ENCODE measurements at places on chromosomes 3 and 15.

- no peak for DNase-seq
These were observed 89.9 kb upstream of the RORA start for GRCh38 chr15:61318802-61319525.

- no peak for DNase-seq
These were observed 854 bp upstream of the NPTN start for GRCh38 chr15:73633991-73634495.

- no peak for DNase-seq
These were observed 630 bp downstream of the KIF15 start for GRCh38 chr3:44762170-44762677.

- no peak for DNase-seq
These were observed 79.6 kb downstream of the CRYGS start for GRCh38 chr3:186464424-186465093.

DNA sequence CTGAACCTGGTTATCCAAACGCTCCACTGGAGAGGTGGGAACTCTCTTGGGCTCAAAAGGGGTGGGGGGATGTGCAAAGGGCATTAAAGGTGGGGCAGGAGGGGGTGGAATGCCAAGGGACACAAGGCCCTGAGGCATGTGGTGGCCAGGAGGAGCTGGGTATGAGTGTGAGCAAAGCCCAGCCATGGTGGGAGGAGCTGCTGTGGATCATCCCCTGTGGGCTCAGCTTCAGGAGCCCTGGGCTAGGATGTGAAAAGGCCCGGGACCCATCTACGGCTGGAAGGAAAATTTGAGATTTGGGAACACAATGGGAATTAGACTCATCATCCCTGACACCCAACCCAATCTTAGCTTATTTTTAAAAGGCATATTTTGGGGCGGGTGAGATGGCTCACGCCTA lies 33.3 kb downstream of the MGLL start:
- DNase-seq, result no peak

DNA sequence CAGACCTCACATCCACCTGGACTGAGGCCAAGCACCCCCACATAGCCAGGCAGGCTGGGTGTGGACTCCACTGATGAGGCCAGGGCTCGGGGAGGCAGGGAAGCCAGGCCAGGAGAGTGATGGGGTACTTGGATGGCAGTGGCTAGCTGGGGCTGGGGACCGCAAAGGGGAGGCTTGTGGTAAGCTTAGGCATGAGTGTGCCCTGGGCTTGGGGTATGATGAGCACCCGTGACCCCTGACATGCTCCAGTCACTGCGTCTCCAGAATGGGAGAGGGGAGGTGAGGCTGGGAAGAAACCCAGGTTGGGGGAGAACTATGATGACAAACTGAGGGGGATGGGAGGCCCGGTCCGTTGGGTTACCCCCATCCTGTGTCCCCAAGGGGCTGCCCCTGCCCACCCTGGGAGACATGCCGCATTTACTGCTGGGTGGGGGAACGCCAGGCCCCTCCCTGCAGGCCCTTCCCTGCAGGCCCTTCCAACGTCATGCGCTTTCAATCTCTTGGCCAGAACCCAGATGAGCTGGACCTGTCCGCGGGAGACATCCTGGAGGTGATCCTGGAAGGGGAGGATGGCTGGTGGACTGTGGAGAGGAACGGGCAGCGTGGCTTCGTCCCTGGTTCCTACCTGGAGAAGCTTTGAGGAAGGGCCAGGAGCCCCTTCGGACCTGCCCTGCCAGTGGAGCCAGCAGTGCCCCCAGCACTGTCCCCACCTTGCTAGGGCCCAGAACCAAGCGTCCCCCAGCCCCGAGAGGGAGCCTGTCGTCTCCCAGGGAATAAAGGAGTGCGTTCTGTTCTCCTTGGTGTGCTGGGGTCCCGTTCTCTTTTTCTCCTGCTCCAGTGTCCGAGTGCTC lies 34.1 kb downstream of the TSPAN3 start:
- no peak for DNase-seq

GRCh38 chr3:183085634-183086390 lies 13.5 kb downstream of the MCCC1 start:
- no peak for DNase-seq

- DNase-seq, result no peak
These were observed 334.1 kb downstream of the FHIT start for GRCh38 chr3:60917141-60917540.

GRCh38 chr3:125240496-125240895 lies 27.9 kb upstream of the SLC12A8 start:
- no peak for DNase-seq

- DNase-seq, result no peak
These were observed at the start of gene ST8SIA2 for GRCh38 chr15:92393071-92393979. ST8SIA2 (plus strand) TSS chr15:92393881; CDS start chr15:92394065, 184 bp downstream.
